ENCODE measurements at places on chromosomes 6 and 20.

GRCh38 chr20:5469111-5469510 lies 152.4 kb upstream of the PROKR2 start:
- no peak for DNase-seq

DNA sequence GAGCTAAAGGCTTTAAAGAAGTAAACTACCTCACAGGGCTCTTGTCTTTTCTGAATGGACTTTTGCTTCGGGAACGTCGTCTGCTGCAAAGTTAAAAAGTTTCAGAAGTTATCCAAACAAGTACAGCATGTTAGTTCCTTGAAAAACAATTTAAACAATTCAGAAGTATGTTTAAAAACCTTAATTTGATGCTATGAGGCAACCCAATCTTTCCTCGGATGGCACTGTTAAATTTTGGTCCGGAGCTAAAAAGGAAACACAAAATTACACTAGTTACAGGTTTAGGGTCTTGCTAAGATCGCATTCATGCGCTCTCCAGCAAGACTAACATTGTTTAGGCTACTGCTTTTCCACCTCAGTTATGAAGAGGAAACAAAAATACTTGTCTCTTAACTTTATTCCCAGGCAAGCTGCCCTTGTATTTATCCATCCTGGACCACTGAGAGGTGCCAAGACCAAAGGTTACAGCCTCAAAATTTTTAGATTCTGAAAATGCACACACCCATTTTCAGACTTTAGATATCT lies 12.7 kb downstream of the RBM39 start:
- DNase-seq = no peak

DNA sequence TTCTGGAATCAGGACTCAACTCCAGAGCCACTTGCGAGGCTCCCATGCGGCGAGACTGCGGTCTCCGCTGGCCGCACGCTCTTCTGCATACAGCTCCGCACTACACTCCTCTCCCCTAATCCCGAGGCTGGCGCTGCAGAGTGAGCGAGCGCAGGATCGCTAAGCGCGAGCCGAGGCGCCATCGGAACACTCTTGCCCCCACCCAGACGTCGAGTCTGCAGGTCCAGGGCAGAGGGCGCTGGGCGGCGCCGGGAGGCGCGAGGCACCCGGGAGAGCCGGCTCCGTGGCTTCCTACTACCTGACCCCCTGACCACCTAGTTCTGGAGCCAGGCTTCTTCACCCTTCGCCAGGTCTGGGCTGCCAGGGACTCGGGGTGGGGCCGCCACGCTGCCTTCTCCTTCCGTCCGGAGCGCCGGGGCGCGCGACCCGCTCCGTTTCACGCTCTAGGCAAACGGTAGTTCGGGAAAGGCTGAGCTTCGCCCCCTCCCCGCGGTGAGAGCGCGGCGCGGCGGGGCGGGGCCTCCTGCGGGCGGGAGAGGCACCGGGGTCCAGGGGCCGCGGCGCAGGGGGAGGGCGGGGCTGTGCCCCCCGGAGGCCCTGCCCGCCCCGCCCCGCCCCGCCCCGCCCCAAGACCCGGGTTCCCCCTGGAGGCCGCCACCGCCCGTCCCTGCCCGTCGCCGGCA lies 5.4 kb upstream of the TUBB2A start:
- DNase-seq = peak; percentile 56

DNA sequence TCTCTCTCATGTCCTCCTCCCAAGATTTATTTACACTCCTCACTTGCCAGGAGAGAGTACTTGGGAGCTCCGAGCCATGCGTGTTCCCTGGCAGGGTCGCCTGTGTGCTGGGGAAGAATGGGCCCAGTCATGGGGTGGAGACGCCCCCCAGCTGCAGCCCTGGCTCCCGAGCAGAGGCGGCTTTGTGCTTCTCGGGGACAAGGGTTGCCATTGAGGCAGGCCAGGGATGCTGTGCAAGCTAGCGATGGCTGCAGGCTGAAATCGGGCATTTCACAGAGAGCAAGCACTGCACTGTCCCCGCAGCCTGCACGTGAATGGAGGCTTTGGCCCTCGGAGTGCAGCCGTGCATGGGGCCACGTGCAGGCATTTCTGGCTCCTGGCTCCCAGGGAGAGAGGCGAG lies 23.8 kb downstream of the PHACTR3 start:
- no peak for DNase-seq

GRCh38 chr6:158596861-158597260 lies 37.0 kb downstream of the TMEM181 start:
- DNase-seq = no peak

DNA sequence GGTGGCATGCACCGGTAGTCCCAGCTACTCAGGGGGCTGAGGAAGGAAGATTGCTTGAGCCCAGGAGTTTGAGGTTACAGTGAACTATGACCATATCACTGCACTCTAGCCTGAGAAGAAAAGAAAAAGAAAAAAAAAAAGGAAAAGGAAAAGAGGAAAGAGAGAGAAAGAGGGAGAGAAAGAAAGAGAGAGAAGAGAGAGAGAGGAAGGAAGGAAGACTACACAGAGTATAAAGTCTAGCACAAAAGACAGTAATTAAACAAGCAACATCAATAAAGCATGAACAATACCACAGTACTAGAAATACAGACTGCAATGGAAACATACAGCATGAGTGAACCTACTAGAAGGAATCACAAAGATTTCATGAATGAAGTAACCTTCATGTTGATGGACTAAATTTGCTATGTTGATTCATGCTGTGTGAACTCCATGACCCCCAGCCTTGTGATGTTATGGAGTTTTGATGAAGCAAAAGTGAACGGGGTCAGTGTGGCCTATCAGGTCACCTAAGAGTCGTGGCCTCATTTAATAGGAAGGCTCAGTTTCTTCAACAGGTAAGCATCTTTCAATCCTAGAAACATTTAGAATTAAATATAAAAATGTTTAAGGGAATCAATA lies 57.6 kb downstream of the NUDT3 start:
- no peak for DNase-seq
